ENCODE measurements at places on chromosomes 7 and 10.

DNA sequence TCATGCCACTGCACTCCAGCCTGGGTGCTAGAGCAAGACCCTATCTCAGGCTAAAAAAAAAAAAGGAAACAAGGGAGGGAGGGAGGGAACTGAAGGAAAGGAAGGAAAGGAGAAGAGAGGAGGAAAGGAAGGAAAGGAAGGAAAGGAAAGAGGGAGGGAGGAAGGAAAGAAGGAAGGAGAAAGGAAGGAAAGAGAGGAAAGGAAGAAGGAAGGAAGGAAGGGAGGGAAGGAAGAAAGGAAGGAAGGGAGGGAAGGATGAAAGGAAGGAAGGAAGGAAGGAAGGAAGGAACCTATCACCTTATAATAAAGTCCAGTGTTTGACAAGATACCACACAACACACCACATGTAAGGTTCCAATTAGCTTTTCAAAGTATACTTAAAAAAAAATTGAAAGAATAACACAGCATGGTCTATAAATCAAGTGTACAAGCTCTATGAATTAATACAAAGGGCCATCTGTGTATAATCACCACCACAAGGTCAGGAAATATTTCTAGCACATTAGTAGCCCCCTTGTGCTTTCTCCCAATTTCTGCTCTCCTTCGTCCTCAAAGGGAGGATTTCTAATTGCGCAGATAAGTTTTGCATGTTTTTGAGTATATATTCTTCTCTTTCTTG, 26.4 kb downstream of the RNF216 start:
- no peak for DNase-seq

GRCh38 chr10:110179220-110179619, 28.2 kb upstream of the MXI1 start:
- DNase-seq, result no peak

DNA sequence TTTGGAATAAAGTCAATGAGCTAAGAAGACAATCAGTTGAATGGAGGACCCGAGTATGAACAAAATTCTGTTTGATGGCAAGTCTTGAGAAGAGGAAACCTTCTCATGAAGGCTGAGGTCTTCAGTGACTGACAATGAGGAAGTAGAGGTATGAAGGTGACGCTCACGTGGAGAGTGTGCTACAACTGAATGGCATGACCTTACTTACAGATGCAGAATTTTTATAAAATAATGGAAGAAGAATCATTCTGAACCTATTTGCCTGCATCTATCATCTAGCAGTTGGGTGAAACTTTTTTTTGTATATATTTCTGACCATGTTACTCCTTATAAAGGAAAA, 19.4 kb upstream of the SP4 start:
- no peak for DNase-seq

- DNase-seq, result no peak
Observed at GRCh38 chr7:26919906-26920493, 55.6 kb upstream of the SKAP2 start.

- DNase-seq, result peak; percentile 89
Observed at GRCh38 chr7:74289018-74289658, at the start of gene CLIP2. CLIP2 (plus strand) TSS chr7:74289407; CDS start chr7:74317547, 28,140 bp downstream.

DNA sequence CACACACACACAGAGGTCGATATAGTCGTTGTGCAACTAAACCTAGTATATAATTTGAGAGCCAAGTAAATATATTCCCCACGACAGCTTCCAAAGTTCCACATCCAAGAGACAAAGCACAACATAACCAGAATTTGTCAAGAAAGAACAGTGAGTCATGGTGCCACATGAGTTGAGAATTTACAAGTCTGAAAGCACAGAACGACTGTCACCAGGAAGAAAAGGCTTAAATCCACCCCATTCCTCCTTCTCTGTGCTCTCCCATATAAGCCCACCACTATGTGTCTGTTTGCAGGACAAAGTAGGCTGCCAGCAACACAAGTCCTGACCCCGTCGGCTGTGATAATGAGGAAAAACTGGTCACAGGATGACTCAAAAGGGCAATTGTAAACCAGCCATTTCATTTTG, 32.8 kb downstream of the GSAP start:
- DNase-seq, result no peak

DNA sequence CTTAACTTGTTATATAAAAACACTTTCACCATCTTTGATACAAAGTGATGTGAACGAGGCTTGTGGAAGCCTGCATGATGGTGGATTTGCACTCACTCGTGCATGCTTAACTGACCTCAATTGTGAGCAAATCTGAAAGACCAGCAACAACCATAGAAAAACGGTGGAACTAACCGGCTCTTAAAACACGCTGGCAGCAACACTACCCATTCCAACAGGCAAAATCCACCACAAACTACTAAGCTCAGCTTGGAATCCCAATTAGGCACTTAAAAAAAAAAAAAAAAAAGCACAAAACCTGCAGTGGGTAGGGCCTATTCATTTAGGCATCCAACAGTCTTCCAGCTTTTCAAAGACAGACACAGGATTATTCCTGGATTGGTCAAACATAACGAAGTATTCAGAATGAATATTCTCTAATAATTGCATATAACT, 1.8 kb downstream of the GDI2 start:
- no peak for DNase-seq

- no peak for DNase-seq
Observed at GRCh38 chr7:134905375-134905774, 80.9 kb upstream of the AGBL3 start.

GRCh38 chr7:45435846-45436245, 138.3 kb upstream of the ADCY1 start:
- no peak for DNase-seq

GRCh38 chr7:99267841-99268576, 4.6 kb upstream of the MYH16 start:
- DNase-seq, result no peak

DNA sequence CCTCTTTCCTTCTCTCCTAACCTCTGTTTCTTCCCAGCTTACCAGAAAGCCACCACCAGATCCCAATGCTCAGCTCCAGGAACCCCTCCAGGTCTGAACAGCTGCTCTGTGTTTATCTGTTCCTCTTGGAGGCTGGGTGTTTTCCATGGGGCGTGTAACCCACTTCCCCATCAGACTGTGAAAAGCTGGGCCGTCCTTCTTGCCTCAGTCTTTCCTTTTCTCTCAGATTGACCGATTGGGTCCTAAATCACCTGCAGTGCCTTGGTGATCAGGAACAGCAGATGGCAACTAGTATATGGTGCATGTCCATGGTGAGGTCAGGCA, 4.8 kb downstream of the SH3PXD2A start:
- no peak for DNase-seq

DNA sequence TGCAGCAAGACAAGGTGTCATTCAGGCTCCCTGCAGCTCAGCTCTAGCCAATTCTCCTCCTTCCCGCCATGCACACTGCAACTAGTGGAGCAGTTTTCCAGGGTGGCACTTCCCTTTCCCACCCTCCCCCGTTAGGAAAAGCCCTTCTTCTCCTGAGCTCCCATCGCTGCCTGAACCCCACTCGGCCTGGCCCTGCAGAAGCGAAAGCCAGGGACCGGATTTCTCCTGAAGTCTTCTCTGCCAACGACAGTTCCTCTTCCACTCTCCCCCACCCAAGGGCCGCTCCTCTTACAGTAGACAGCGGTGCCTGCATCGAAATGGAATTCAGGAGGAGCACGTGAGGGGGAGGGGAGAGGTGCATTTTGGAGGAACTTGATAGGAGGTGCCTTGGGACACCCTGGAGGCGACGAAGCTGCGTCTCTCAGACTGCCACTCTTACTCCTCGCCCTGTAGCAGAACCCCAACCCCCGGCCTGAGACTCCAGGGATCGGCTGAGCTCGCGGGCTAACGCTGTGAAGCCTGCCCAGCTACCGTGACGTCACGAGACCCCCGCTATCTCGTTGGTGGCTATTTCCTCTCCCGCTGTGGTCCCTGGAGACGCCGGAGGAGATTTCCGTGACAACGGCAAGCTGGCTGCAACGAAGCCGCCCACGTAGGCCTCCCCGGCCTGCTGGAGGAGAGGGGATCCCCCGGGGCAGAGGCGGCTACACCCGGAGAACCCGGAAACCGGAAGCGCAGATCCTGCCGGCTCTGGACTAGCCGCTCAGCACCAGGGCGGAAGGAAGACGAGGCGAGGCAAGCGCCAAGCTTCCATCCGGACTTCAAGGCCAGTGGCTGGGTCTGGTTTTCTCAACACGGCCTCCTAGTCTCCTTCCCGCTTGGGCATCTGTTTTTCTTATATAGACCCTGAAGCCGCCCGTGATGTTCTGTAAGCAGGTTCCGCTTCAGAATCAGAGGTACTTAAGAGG, 109.7 kb downstream of the RALA start:
- peak; percentile 94 for DNase-seq

DNA sequence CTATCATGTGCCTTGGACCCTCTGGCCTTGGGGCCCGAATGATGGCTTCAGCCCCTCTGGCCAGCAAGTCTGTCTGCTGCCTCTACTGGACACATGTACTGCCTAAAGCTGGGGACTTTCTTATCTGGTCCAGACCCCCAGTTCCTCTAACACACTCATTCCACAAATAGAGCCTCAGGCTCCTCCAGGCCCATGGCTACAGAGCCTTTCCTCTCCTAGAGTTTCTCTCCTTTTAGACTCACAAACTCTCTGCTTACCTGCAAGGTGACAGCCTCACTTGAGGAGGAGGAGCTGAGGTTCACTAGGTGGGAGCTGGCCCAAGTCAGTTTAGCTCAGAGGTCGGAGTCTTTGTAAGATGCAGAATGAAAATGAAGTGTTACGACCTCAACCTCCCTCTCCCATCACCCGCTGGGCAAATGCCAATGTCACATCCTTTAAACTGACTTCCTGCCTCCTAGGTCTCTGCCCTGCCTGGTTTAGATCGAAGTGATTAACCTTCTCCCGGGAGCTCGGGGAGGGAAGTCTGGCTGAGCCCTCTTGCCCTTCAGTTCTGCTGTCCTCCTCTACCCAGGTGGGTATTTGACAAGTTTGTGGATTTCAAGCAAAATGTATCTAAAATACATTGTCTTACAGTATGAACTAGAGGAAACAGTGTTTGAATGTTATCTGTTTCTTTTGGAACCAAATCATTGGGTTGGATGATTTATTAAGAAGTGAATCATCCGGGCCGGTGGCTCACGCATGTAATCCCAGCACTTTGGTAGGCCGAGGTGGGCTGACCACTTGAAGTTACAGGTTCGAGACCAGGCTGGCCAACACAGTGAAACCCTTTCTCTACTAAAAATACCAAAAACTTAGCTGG, 71.9 kb upstream of the TNS3 start:
- DNase-seq, result no peak

GRCh38 chr7:91267171-91267955, 3.1 kb downstream of the FZD1 start:
- no peak for DNase-seq

DNA sequence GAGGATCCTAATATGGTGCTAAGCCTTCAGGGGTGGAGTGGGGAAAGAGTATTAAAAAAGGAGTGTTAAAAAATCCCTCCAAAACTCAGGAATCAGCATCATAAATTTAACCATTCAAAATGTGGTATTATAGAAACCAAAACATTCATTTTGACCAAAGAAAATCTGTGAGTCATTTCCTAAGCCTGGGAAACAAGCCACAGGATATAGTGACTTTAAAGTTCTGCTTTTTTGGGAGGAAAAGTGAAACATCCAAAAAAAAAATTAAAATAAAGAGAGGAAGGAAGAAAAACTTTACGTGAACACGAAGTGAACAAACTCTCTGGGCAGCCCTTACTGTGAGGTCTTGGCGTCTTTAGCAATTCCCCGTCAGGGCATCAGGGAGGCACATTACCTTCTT, 74.0 kb upstream of the GSDME start:
- peak; percentile 16 for DNase-seq

DNA sequence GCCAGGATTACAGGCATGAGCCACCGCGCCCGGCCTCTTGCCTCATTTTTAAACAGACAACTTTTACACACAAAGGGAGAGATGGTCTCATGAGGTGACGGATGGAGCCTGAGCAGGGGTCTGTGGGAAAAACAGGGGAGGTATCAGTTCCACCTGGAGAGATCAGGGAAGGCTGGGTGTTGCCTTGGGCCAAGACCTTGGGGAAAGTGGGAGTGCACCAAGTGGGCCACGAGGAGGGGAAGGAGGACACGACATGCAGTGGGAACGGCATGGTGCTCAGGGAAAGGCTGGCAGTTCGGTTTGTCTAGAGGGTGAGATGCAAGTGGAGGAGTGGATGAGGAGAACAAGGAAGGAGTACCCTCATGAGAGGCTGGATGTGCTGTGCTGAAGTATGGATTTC, 8.9 kb upstream of the ZNF777 start:
- no peak for DNase-seq

DNA sequence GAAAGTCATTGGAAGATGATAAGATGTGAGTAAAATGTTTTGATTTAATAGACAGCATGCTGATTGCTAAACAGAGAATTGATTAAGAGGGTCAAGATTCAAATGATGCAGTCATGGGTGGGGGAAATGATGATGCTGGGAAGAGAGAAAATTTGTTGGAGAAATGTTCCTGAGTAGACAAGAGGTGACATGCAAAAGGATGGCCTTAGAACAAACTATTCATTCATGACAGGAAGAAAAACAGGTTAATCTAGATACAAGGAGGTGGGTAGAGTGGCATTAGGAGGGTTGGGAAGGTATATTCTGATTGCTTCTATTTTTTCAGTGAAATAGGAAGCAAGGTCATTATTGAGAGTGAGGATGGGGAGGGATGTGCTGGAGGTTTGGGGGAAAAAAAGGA, 146.7 kb downstream of the SEM1 start:
- DNase-seq, result no peak

- no peak for DNase-seq
Observed at GRCh38 chr7:55086413-55087201, 67.8 kb downstream of the EGFR start.

DNA sequence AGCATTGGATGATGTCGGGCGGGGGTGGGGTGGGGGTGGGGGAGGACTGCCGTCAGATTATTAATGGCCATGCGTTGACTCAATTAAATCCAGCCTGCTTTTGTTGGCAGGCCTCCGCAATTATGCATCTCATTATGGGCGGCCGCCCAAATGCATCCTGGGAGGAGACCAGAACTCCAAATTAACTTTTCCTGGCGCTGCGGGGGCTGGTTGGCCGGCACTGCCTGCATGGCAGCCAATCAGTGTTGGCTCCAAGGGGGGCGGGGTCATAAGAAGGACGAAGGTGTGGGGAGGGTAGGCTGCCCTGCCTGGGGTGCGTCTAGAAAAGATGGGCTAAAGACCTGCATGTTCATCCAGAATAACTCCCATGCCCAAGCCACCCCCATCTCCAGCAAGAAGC, 83.9 kb upstream of the PAX2 start:
- no peak for DNase-seq

DNA sequence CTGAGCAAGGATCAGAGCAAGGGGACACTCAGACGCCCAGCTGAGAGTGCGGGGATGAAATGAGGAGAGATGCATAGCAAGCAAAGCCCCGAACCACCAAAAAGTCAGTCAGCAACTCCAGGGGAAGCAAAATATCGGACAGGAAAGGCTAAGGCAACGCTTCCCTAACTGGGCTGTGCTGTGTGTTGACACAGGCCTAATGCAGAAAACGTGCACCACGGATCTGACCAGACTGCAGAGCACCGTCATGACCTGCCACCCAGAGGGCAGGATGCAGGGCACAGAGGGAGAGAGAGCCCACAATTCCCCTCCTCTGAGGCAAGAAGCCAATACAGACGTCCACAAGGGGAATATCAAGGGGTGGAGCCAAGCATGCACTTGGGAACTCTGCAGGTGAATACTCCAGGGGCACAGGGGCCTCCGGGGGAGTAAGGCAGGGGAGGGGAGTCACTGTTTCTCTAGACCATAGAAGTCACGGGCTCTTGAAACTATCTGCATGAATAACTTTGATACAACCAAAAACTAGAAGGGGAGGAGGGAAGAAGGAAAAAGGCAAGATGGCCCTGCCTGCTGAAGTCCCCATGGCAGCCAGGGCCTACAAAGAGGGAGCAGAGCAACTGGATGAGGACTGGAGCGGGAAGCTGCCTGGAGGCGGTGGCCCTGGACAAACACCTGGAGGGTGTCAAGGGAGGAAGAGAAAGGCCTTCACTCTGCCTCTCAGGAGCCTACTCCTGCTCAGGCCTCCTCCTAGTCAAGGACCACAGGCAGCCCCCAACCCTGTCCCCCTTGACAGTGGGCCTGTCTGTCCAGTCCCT, 26.2 kb downstream of the GRID1 start:
- no peak for DNase-seq

All from hematopoietic multipotent progenitor cell treated with erythropoietin and hydrocortisone succinate and interleukin-3 and kit ligand, for 6 days (in vitro differentiated cells).